ENCODE measurements at places on chromosomes 1 and 21. TPM values are rescaled to one million over a fixed set of nuclear protein-coding genes. Genes with fewer than 3 reads are reported as not detected.

Gene ACTL8
- total RNA-seq: 0.80 TPM

Gene CYP4A22
- not detected for total RNA-seq

Gene SYT14
- 10.6 TPM for total RNA-seq

Gene SPATA1
- not detected for total RNA-seq

Gene LGALS8
- total RNA-seq: 10.1 TPM

Gene NEK2
- 23.5 TPM for total RNA-seq

- no peaks in the 10 kb centered on the region for H3K36me3 ChIP-seq
- H3K27ac ChIP-seq: no peak overlapping the region
- H3K4me1 ChIP-seq: peaks cover 1% of the 10 kb centered on the region
- no peak overlapping the region for H3K4me3 ChIP-seq
These were observed 6.9 kb downstream of the WNT9A start for GRCh38 chr1:227940791-227941241.

GRCh38 chr1:31788825-31789256 lies 24.7 kb upstream of the ADGRB2 start:
- H3K36me3 ChIP-seq: no peaks in the 10 kb centered on the region
- H3K4me3 ChIP-seq: peak overlapping the region; percentile 83
- H3K27ac ChIP-seq: no peak overlapping the region
- H3K27me3 ChIP-seq: no peaks in the 10 kb centered on the region

GRCh38 chr1:170593173-170594011 lies 61.4 kb downstream of the GORAB start:
- H3K36me3 ChIP-seq: no peaks in the 10 kb centered on the region
- H3K4me1 ChIP-seq: peaks cover 16% of the 10 kb centered on the region
- DNase-seq: no peak
- peaks cover 49% of the 10 kb centered on the region for H3K27me3 ChIP-seq

DNA sequence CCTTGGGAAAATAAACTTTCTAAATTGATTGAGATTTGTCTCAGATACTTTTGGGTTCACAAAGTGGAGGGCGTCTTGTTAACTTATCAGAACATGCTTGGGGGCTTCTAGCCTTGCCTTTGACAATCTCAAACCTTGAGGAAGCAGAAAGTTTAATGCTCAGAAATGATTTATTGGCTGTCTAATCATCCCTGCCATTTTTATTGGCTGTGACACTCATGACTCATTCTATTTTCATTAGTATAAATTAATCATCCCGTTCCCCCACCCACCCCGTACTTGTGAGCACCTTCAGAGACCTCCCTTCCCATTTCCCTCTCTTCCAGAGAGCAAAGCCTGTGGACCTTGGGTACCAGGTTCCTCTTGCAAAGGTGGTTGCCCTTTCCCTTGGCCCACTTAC lies 87.1 kb downstream of the FGGY start:
- peaks cover 32% of the 10 kb centered on the region for H3K4me1 ChIP-seq
- H3K36me3 ChIP-seq: peaks cover 16% of the 10 kb centered on the region
- no peaks in the 10 kb centered on the region for H3K27me3 ChIP-seq
- no peak for DNase-seq
- no peak overlapping the region for H3K4me3 ChIP-seq
- peak overlapping the region; percentile 77 for H3K27ac ChIP-seq

DNA sequence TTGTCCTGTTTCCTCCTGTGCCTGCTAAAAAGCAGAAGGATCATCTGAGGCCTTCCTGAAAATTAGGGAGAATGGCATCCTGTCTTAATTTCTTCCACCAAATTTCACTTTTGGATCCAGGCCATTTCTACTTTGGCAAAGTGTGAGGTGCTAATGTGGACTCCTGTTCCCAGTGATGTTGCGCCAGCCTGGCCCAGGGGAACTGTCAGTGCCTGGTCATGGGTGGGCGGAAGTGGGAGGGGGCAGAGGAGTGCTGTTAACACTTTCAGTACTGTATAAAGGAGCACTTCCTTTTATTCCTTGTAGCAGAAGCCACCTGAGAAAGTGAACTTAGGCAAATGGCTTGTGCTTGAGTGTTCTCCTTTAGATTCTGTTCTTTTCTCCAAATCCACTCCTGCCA lies 19.9 kb downstream of the ELAPOR1 start:
- H3K4me1 ChIP-seq: no peaks in the 10 kb centered on the region
- no peak for DNase-seq
- no peak overlapping the region for H3K4me3 ChIP-seq
- no peaks in the 10 kb centered on the region for H3K27me3 ChIP-seq
- no peak overlapping the region for H3K27ac ChIP-seq

DNA sequence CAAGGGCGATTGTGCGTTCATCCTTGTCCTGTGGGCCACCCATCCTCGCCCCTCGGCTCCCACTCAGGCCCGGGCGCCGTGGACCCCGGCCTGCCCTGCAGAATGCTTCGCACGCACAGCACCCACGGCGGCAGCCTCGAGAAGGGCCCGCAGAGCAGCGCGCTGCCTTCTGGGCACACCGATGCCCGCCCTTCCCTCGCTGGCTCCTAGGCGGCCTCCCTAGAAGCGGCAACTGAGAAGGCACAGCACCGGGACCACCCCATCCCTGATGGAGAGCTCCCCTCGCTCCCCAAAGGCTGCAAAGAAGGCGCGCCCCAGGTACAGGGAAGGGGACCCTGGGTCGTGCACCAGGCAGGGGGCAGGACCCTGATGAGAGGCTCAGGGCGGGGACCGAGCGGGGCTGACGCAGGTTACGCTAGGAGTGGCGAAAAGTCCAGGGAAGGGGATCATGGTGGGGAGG lies 971 bp downstream of the CAPZB start:
- H3K27me3 ChIP-seq: no peaks in the 10 kb centered on the region
- H3K27ac ChIP-seq: peak overlapping the region; percentile 93
- H3K4me3 ChIP-seq: peak overlapping the region; percentile 94

DNA sequence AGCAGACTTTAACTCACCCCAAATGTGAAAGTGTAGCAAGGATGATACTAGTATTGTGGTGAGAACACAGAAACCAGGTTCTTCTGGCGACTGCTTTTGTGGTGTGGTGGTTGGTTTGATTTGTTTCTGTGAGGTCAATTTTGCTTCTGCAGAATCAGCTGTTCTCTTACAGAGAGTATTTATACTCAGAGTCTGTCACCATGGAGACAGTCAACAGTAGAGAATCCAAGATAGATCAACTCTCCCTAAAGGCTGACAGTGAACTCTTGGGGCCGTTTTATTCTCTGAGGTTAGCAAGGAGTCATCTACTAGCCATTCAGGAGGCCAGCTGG lies at the start of gene CFAP107:
Gene CFAP107, plus strand, starts transcription at position 209 of the 332 bp plus-strand sequence. CDS start 231 bp downstream, outside the sequence.
- 0 out of 2 replicates have a peak, but pooled peaks cover 8% of the 10 kb centered on the region for H3K36me3 ChIP-seq
- H3K4me1 ChIP-seq: peaks cover 5% of the 10 kb centered on the region
- H3K27ac ChIP-seq: no peak within 1 kb of the TSS

DNA sequence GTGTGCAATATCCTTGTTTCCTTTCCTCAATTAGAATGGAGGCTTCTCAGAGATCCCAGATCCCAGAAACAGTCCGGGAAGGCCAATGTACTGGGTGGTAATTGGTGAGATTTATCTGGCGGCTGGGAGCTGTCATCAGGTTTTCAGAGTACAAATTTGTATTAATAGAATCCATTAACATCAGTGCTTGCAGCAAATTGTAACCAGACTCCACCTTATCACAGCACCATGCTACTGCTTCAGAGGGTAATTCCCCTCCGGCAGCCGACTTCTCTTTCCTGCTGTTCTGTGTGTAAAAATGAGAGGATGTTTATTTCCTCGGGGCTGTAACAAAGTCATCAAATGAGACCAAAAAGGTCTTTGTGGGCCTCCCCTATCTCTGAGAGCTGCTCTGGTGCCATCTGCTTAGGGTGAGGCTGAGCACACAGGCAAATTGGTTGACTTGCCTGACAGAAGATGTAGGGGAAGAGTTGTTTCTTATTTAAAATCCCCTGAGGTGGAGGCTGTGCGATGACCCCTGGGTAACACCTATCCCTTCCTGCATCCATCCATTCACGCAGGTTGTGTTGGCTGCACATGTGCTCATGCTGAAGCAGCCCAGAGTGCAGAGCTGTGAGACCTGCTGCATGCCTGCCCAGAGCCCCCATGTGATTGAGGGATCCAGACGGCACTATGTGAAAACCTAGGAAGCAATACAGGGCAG lies 19.2 kb downstream of the NFASC start:
- H3K4me1 ChIP-seq: peaks cover 21% of the 10 kb centered on the region
- H3K4me3 ChIP-seq: no peak overlapping the region
- no peak for DNase-seq
- no peak overlapping the region for H3K27ac ChIP-seq
- no peaks in the 10 kb centered on the region for H3K27me3 ChIP-seq

DNA sequence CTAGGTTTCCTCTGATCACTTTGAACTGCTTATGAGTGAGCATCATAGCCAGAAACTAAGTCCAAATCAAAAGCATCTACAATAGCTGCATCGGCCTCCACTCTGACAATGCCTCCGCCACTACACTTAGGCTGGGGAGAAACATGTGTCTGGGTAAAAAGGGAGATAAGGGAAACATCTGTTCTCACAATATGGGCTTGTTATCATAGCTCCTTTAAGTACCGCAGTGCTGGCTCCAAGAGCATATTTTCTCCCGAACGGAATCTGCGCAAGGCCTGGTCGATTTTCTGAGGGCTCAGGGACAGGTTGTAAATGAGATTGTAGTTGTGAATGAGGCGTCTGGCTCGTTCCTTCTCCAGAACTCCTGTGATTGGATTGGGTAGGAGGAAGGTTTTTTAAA lies 63.9 kb upstream of the CYP2J2 start:
- H3K4me1 ChIP-seq: peaks cover 6% of the 10 kb centered on the region
- H3K27me3 ChIP-seq: no peaks in the 10 kb centered on the region
- H3K36me3 ChIP-seq: no peaks in the 10 kb centered on the region
- H3K27ac ChIP-seq: no peak overlapping the region
- no peak for DNase-seq
- no peak overlapping the region for H3K4me3 ChIP-seq
